ENCODE measurements at places on chromosomes 11 and 22. TPM values are rescaled to one million over a fixed set of nuclear protein-coding genes. Genes with fewer than 3 reads are reported as not detected.

DNA sequence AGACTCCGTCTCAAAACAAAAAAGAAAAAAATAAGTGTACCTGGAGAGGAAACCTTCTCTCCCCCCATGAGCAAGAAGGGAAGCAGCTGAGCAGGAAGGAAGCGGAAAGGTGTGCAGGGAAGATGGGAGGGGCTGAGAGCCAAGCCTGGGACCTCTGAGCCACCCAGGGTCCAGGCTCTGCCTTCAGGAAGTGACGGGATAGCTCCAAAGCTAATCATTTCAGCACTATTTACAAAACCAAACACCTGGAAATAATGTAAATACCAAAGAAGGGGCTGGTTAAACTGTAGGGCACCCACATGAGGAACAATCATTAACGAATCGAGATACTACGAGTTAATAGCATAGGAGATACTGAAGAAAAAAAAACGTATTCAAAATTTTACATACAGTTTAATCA is 27.9 kb downstream of the ARRB1 start:
- no peak for DNase-seq
- H3K36me3 ChIP-seq = no peaks in the 10 kb centered on the region
- peaks cover 16% of the 10 kb centered on the region for H3K4me1 ChIP-seq
- no peak overlapping the region for H3K27ac ChIP-seq
- H3K27me3 ChIP-seq = no peaks in the 10 kb centered on the region

DNA sequence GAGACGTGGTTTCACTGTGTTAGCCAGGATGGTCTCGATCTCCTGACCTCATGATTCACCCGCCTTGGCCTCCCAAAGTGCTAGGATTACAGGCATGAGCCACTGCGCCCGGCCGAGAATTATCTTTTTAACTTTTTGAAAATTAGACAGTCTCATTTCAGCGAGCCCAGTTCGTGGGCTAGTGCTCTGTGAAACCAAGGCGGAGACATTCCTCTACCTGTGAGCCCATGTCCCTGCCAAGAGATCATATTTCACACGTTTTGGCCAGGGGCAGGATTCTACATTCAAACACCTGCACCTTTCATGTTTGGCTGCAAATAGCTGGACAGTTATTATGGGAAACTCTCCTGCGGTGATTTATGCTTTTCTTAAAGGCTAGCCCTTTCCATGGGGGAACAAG is 60.3 kb downstream of the IRAG1 start:
- no peaks in the 10 kb centered on the region for H3K27me3 ChIP-seq
- H3K27ac ChIP-seq = no peak overlapping the region
- no peaks in the 10 kb centered on the region for H3K4me1 ChIP-seq
- no peaks in the 10 kb centered on the region for H3K36me3 ChIP-seq

Gene IGLL1
- not detected for total RNA-seq

Gene APOA1
- total RNA-seq = not detected

DNA sequence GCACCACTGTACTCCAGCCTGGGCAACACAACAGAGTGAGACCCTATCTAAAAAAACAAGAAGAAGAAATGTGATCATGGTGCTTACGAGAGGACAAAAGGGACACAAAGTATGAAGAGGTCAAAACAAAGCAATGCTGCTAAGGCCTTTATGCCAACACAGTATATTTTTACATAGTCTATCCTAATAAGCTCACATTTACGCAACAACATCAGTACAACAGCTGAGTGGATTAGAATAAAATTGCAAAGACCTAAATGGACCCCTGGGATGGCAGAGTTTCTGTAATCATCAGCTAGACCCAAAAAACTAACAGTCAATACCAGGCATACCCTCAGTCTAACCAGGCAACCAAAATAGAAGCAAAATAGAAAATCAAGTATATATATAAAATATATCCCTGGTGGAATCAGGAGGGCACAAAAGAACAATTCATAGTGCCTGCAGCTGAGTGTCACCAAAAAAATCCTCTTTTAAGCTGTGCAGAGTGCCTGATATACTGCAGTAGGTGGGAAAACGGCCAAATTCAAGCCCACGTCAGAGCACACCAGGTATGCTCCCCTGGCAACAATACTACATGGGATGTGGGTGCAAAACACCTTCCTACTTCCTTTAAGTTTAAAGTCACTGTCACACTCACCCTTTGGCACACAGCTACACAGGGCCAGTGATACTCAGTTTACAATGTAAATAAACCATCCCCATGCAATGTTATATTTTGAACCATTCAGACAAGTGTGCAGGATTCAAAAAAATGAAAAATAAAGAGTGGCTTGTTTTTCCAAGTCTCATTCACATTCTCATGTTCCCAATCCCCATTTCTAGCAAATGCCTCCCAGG is 57.8 kb downstream of the RBFOX2 start:
- DNase-seq = no peak
- H3K36me3 ChIP-seq = no peaks in the 10 kb centered on the region
- H3K27ac ChIP-seq = peak overlapping the region; percentile 78

- no peak for DNase-seq
- H3K4me3 ChIP-seq = no peak overlapping the region
- H3K36me3 ChIP-seq = 0 out of 2 replicates have a peak, but pooled peaks cover 4% of the 10 kb centered on the region
- no peak overlapping the region for H3K27ac ChIP-seq
Observed at GRCh38 chr11:43747130-43747802, 66.7 kb downstream of the HSD17B12 start.

- no peak for DNase-seq
- H3K27me3 ChIP-seq = no peaks in the 10 kb centered on the region
- no peak overlapping the region for H3K4me3 ChIP-seq
- no peaks in the 10 kb centered on the region for H3K36me3 ChIP-seq
- H3K27ac ChIP-seq = no peak overlapping the region
Observed at GRCh38 chr22:27988704-27989103, 69.6 kb upstream of the PITPNB start.

GRCh38 chr11:20226933-20227332 is 66.7 kb upstream of the DBX1 start:
- no peak overlapping the region for H3K4me3 ChIP-seq
- H3K27ac ChIP-seq = no peak overlapping the region
- DNase-seq = peak; percentile 14
- no peaks in the 10 kb centered on the region for H3K27me3 ChIP-seq
- H3K36me3 ChIP-seq = no peaks in the 10 kb centered on the region

GRCh38 chr11:44404736-44405395 is 94.9 kb upstream of the ALX4 start:
- no peaks in the 10 kb centered on the region for H3K4me1 ChIP-seq
- H3K27ac ChIP-seq = no peak overlapping the region
- H3K36me3 ChIP-seq = no peaks in the 10 kb centered on the region
- H3K27me3 ChIP-seq = peaks cover 6% of the 10 kb centered on the region
- DNase-seq = no peak

Gene MMP13
- total RNA-seq = not detected

Gene CDC42EP2
- total RNA-seq = 32.6 TPM

DNA sequence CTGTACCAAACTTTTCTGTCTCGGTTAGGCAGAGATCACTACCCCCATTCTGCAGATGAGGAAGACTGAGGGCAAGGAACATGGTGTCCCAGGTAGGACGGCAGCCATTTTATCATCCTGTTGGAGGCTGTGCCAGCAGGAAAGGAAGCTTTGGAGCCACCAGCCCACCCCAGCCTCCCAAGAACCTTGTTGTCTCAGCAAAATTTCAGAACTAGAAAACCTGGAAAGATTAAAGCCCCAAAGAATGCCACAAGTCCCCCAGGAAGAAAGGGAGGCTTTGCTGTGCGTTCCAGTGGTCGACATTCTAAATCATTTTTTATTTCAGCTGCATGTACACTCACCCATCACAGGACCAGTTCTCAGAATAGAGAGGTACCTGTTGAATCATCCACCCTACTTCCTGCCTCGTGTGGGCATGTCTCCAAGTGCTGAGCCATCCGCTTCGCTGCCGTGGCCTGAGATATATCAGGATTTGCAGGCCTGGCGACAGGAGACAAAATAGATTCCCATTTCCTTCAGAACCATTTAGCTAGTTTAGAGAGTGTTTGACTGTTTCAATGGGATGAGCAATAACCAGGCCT is 13.0 kb upstream of the EIF3D start:
- peak; percentile 96 for DNase-seq
- peak overlapping the region; percentile 80 for H3K27ac ChIP-seq
- no peaks in the 10 kb centered on the region for H3K36me3 ChIP-seq
- H3K4me1 ChIP-seq = peaks cover 27% of the 10 kb centered on the region

Gene PRG2
- 2.2 TPM for total RNA-seq

GRCh38 chr11:5224538-5225479 is 2.1 kb downstream of the HBB start:
- H3K4me3 ChIP-seq = no peak overlapping the region
- no peaks in the 10 kb centered on the region for H3K4me1 ChIP-seq
- no peaks in the 10 kb centered on the region for H3K36me3 ChIP-seq
- H3K27me3 ChIP-seq = no peaks in the 10 kb centered on the region
- no peak for DNase-seq

Gene BIRC3
- total RNA-seq = 0.97 TPM

DNA sequence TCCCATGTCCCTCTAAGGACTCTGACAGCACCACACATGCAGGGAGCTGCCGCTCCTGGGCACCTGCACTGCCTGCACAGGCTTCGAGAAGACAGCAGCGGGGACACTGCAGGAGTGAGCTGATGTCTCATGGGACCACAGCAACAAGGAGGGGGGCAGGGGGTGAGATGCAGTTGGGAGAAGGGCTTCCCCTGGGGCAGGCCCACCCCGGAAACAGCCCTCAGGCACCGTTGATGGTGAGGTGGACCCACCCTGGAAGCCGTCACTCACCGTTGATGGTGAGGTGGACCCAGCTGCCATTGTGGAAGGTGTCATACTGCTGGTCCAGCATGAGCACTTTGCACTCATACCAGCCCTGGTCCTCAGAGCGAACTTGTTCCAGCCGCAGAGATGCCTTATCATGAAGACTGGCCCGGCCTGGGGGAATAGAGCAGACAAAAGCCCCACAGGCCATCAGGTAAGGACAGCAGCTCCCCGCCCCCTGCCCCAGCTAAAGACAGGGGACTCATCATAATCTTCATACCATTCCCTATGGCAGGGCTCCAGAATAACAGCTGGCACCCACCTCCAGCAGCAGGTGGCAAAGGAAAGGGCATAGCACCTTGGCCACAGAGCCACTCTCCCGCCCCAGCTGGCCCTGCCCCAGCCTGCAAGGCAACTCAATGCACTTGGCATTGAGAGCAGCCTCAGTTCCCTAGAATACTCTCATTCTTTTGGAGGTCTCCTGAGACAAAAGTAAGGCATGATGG is 12.6 kb downstream of the IGSF9B start:
- H3K27me3 ChIP-seq = peaks cover 6% of the 10 kb centered on the region
- no peaks in the 10 kb centered on the region for H3K36me3 ChIP-seq
- H3K4me3 ChIP-seq = no peak overlapping the region

DNA sequence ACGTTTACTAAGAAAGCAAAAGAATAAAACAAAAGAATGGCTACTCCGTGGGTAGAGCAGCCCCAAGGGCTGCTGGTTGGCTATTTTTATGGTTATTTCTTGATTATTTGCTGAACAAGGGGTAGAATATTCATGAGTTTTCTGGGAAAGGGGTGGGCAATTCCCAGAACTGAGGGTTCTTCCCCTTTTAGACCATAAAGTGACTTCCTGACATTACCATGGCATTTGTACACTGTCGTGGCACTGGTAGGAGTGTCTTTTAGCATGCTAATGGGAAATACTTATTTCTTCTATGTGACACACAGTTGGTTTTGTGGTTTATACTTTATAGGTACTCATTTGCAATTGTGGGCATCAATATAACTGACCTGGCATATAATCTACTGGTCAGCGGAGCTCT is 56.3 kb downstream of the SLN start:
- no peak for DNase-seq
- no peaks in the 10 kb centered on the region for H3K4me1 ChIP-seq
- H3K27me3 ChIP-seq = peaks cover 3% of the 10 kb centered on the region
- no peak overlapping the region for H3K27ac ChIP-seq

DNA sequence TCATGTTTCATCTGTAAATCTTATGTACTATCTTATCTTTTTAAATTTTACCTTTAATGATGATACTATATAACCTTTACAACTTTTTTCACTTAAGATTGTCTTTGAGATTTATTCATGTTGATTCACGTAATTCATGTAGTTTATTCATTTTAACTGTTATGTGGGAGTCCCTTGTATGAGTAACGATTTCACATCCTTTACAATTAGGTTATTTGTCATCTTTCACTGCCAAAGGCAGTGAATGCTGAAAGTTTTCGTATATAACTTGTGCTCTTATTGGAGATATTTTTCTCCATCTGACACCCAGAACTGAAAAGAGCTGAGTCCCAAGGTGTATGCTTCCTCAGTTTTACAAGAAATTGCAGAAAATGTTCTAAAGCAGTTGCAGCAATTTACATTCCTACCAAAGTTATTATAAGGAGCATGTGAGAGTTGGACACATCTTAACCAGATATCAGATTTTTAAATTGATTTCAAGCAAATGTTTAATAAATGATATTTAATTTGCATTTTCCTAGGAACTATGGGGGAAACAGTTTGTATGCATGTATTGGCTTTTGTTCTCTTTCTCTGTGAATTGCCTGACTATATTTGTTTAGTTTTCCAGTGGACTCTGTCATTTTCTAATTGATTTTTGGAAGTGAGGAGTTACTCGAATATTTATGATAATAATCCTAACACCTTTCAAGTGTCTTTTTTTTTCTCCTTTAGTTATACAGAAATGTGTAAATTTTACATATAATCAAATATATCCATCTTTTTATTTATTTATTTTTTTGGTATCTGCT is 6.4 kb downstream of the ARL14EP start:
- H3K27ac ChIP-seq = peak overlapping the region; percentile 3
- no peaks in the 10 kb centered on the region for H3K27me3 ChIP-seq
- peaks cover 22% of the 10 kb centered on the region for H3K36me3 ChIP-seq
- peaks cover 41% of the 10 kb centered on the region for H3K4me1 ChIP-seq

Gene SEZ6L
- total RNA-seq = under 0.01 TPM

DNA sequence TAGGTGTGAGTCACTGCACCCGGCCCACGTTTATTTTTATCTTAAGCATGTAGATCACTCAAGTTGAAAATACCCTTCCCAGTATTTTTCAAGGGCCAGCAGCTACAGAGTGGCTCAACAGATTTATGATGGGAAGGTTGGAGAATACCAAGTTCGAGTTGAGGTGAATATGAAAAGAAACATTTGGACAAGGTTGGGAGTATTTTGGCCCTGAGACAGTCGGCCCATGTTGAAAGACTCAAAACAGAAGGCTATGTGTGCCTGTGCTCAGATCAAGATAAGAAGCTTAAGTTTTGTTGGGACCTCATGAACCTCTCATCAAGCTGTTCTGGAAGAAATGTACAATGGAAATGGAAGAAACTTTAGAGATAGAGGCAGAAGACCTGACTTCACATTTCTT is 199.1 kb downstream of the DBX1 start:
- H3K36me3 ChIP-seq = peaks cover 6% of the 10 kb centered on the region
- no peak overlapping the region for H3K27ac ChIP-seq
- no peaks in the 10 kb centered on the region for H3K27me3 ChIP-seq
- no peak overlapping the region for H3K4me3 ChIP-seq

DNA sequence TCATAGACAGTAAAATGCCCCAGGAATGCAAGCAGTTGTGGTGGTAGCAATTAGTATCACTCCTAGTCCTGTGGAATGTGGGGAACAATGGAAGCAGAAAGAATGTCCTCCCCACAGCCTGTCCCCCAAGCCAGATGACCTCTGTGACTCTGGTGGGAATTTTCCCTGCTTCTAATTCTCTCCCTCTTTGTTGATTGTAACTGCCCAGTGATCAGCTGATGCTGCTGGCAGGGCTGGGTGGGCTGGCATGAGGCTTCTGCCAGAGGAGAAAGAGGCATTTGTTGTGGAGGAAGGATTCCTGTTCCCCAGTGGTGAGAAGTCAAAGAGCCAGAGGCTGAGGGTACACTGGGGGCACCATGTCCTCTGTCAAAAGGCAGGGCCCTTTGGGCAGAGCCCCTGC is 116.7 kb upstream of the NCAM1 start:
- DNase-seq = no peak
- no peak overlapping the region for H3K27ac ChIP-seq
- H3K4me1 ChIP-seq = no peaks in the 10 kb centered on the region
- H3K4me3 ChIP-seq = no peak overlapping the region
- no peaks in the 10 kb centered on the region for H3K36me3 ChIP-seq

GRCh38 chr22:23020659-23021293 is 49.5 kb upstream of the GNAZ start:
- no peak for DNase-seq
- no peaks in the 10 kb centered on the region for H3K36me3 ChIP-seq
